Stimulated activated CD8-positive, alpha-beta memory T cell treated with anti-CD3 and anti-CD28 coated beads, Interleukin-4, amount 100 ng/mL, for 48 hours (primary cell): ENCODE measurements at places on chromosomes 6 and 20.

DNA sequence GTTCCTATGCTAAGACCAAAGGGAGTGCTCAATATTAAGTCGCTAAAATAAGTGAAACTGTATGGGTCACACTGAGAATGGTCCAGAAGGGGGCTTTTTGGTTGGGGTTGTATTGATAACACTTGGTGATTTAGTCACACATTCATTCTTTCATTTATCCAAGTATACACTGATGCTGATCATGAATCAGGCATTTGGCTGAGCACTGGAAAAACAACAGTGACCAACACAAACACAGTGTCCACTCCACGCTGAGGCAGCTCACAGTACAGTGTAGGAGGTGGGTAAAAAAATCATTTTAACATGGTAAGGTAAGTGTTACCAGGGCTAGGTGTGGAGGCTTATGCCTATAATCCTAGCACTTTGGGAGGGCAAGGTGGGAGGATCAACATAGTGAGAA lies 9.2 kb upstream of the FAM83C start:
- no peak for DNase-seq

DNA sequence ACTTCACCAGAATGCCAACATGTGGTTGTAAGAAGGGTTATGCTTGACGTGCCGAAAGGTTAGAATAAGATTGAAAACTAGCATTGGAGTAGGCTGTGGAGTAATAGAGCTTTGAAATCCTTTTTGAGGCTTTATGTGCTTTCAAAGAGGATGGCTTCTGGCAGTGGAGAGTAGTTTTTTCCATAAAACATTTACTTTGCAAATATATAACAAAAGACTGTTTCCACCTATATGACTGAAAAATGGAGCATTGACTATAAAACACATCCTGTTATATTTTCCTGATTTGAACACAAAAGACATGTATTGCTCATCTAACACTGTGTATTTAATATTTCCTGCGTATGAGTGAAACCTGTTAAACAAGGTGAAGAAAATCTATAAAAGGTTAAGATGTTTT lies 38.8 kb downstream of the ZFAND3 start:
- DNase-seq = no peak

DNA sequence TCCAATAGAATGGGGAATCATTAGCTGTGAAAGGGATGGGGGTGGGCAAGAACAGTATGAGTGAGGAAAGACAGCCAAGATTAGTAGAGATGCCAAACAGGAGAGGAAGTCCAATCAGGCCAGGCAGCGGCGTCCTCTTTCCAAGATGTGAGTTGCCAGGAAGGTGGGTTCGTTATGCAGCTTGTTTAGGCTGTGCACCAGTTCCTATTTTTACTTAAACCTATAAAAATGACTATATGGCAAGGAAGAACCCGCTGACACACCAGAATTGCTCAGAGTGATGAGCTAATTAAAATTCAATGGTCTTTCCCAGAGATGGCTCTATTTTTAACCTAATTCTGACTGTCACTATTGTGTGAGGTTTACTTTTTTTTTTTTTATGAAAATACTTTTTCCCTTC lies 88.2 kb downstream of the SLC22A23 start:
- no peak for DNase-seq

GRCh38 chr6:5095236-5095635 lies 10.1 kb downstream of the PPP1R3G start:
- DNase-seq = no peak

DNA sequence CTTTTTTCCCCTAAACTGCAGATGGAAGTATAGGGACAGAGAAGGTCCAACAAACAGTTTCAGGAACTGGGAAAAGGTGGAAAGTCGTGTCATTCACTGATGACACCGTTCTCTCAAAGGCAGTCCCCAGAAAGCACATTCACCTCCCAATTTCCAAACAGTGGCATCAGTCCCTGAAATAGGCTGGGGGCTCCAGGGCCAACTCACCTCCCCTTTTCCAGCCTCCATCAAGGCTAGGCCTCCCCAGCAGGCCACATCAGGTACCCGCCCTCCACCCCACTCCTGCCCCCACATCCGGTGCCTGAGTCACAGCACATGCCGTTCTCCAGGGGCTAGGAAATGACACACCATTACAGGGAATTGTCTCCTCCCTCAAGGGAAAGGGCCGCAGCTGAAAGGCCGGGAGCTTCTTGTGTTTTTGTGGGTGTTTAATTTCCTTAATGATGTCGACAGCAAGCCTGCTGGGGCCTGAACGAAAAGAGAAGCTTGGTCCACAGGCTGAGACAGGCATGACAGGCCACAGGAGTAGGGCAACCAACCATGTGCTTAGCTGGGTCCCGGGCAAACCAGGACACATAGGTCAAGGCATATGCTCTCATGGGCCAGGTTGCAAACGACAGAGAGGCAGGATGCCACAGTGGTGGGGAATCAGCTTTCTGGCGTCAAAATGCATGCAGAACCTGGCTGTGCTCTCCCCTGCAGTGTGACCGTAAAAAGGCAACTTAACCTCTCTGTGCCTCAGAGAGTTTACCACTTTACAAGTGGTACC lies 39.2 kb downstream of the ZMYND8 start:
- DNase-seq = peak; percentile 74
